ENCODE measurements at places on chromosomes 3 and 15.

DNA sequence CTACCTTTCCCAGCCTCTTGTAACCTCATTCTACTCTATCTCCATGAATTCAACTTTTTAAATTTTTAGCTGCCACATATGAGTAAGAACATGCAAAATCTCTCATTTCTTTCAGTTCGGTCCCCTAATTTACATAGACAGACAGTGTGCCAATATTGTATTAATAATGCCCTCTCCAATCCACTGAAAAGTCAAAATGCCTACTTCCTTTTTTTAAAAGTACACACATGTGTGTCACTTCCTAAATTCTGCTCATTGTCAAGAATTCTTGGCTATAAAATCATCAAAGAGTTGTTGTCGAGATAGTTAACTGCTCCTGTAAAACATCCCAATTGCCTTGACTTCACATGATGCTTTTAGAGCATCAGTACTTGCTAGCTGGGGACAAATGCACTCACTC lies 84.2 kb upstream of the IL12A start:
- no peak for DNase-seq

GRCh38 chr3:11245276-11245675 lies 26.9 kb upstream of the ATG7 start:
- DNase-seq = no peak

DNA sequence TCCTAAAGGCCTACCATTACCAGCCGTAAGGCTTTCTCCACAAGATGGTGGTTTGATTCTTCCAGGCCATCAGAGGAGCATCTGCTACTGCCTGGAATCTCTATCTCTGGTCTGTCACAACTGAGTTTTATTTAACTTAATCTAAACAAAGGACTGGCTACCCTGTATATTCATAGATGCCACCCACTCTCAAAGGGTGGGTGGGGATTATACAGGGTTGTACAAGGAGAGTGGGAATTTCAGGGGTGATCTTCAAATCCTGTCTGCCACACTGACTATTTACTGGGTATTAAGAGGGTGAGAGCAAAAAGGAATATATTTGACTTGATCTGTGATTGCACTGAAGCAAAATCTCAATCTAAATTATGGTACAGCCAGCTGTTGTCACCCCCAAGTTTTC lies 253.3 kb downstream of the MBNL1 start:
- DNase-seq = no peak

DNA sequence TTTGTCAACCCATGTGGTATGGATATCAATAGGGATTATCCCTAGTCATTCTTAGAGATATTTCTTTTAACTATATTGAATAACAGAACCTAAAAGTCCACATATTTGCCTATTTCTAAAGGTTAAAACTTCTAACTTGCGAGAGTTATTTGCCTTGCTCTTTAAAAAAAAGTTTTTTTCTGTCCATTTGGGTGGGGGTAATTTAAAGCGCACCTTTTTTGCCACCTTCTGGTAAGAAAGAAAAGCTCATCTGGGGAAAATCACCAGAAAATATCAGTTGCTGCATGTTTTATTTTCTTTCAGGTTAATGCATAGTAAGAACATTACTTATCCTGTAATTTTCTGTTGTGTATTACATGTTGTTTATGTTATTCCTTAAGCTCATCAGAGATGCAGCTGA lies 242.0 kb upstream of the GOLGA6L4 start:
- DNase-seq = no peak

GRCh38 chr15:34610354-34610753 lies 26.9 kb upstream of the GOLGA8B start:
- DNase-seq = no peak

- no peak for DNase-seq
These were observed 49.0 kb downstream of the DZIP1L start for GRCh38 chr3:138066383-138066782.

- DNase-seq = no peak
These were observed 42.2 kb upstream of the GNB5 start for GRCh38 chr15:52233405-52233804.

DNA sequence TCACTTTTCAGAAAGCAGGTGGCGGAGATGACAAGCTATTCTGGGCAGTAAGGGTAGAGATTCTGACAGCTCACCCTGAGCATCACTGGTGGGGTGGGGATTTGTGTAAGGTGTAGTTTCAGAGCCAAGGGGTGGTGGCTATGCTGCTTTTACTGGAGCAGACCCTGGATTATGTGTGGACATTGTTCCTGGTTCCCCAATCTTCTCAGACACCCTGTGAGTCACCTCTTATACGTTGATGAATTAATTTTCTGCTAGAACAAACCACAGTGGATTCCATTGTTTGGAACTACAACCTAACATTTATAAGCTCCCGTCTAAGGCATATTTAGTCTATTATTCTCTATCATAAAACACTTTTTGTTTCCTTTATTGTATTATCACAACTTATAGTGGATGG lies 169.5 kb upstream of the COL8A1 start:
- DNase-seq = no peak
